ENCODE measurements at places on chromosomes 16 and 17. TPM values are rescaled to one million over a fixed set of nuclear protein-coding genes. Genes with fewer than 3 reads are reported as not detected.

DNA sequence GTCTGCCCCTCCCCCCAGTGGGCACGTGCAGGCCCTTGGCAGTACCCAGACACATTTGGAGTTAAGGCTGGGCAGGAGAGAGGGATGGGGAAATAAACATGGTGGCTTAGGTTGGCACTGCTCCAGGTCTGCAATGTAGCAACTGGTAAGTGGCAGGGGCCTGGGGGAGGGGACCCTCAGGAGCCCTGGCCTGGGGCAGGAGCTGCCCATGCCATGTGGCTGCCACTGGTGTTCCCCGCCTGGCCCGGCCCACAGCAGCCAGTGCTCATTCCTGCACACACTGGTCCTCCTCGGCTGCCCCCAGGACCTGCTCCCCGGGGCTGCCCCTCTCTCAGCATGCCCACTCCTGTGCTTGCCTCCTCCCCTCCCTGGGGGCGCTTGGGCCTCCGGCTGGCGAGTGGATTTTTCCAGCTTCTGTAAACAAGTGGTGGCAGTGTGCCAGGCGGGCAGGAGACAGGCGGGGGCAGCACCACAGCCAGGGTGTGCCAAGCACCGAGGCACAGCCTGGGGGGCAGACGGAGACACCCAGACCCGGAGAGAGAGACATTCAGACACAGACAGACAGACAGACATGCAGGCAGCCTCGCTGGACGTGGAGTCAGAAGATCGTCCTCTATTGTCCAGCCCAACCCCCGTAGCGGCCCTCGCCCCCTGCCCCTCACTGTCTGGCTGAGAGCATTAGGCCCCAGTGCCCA, 9.4 kb downstream of the THRA start:
- peak; percentile 97 for DNase-seq

- no peak for DNase-seq
These were observed at the start of the genes GPS1 and RFNG for GRCh38 chr17:82051776-82052637. Gene GPS1, plus strand, starts transcription at chr17:82051898. Its CDS starts 34 bp downstream, at chr17:82051932. Gene RFNG, minus strand, starts transcription at chr17:82051811. Its CDS starts 45 bp downstream, at chr17:82051766.

GRCh38 chr17:57984936-57985674, 2.9 kb downstream of the VEZF1 start:
- no peak for DNase-seq

GRCh38 chr16:14098081-14098480, 27.0 kb downstream of the MRTFB start:
- no peak for DNase-seq

DNA sequence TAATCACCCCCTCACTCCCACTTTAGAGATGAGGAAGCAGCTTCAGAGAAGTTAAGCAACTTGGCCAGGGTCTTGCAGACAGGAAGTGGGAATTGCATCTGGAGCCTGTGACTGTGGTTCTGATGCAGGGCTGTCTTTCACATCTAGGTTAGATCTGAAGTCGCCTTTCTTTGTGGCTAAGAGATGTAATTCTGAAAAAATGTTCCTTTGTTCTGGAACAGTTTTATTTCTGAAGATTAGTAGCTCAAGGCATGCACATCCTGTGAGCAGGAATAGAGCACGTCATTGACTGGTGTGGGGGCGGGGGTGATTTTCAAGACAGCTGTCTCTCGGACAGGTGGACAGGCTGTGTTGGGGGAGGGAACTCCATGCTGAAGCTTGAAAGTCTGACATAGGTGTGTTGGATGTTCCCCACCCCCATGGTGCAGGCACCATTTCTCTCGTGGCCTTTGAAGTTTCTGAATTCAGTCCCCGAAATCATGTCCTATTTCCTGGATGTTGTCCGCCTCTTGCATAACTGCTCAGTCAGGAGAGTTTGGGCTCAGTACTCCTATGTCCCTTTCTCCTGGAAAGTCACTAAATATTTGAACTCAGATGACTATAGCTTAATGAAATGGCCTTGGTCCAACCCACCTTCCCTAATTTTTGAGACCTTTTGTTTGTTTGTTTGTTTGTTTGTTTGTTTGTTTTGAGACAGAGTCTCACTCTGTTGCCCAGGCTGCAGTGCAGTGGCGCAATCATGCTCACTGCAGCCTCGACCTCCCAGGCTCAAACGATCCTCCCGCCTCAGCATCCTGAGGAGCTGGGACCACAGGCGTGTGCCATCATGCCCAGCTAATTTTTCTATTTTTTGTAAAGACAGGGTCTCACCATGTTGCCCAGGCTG, 21.0 kb upstream of the HERPUD1 start:
- DNase-seq: no peak

Gene OTOP2
- total RNA-seq: not detected
